Tongue (tissue), 3 donors: ENCODE measurements at places on chromosomes 12 and 14. TPM values are rescaled to one million over a fixed set of nuclear protein-coding genes. Genes with fewer than 3 reads are reported as not detected.

GALNT4 gene
- total RNA-seq, result 8.4 TPM

DNA sequence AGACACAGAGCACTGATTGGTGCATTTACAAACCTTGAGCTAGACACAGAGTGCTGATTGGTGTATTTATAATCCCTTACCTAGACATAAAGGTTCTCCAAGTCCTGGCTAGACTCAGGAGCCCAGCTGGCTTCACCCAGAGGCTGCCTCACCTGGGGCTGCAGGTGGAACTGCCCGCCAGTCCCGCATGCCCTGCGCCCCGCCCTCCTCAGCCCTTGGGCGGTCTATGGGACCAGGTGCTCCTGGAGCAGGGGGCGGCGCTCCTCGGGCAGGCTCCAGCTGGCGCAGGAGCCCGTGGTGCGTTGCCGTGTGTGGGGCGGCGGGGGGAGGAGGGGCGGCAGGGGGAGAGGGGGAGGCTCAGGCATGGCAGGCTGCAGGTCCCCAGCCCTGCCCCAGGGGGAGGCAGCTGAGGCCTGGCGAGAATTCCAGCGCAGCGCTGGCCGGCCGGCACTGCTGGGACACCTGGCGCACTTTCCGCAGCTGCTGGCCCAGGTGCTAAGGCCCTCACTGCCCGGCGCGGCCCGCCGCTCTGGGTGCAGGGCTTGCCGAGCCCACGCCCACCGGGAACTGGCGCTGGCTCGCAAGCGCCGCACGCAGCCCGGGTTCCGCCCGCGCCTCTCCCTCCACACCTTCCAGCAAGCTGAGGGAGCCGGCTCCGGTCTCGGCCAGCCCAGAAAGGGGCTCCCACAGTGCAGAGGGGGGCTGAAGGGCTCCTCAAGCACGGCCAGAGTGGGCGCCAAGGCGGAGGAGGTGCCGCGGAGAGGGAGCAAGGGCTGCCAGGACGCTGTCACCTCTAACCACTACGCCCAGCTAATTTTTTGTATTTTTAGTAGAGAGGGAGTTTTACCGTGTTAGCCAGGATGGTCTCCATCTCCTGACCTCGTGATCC is 3.1 kb upstream of the SLCO1B3 start:
- DNase-seq, result no peak

DNA sequence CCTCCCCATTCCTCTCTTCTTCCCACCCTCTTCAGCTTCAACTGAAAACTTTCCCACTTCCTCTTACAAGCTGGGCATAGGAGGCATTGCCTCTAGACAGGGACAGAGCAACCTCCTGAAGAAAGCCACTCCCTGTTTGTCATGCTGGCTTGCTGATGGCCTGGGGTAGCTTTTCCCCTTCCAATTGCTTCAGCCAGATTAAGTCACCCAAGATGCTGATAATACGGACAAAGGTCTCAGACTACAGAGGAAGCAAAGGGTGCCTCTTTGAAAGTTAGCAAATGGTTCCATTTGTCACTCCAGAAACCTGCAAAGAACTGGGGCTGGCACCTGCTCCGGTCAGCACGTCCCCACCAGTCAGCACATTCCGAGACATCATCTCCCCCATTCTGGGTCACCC is 6.0 kb downstream of the KRT2 start:
- no peak for DNase-seq

- peak; percentile 2 for DNase-seq
Measured at GRCh38 chr14:44462381-44462780, 44.7 kb downstream of the FSCB start.

DNA sequence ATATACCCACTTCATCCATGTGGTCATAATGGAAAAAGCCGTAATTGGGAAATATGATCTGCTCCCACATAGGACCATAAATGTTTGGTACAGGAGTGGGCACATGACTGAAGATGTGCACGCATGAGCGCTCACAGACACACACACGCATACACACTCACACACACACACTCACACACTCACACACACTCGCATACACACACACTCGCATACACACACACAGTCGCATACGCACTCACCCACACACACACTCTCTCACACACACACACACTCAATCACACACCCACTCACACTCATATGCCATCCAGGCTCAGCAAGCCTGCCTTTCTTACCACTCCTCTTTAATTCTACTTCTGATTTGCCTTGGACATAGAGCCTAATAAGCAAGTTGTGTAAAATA is 45.6 kb upstream of the EGLN3 start:
- no peak for DNase-seq

- no peak for DNase-seq
Measured at GRCh38 chr14:54829486-54830224, 73.0 kb downstream of the GCH1 start.

GRCh38 chr12:103930787-103931735 is 851 bp downstream of the HSP90B1 start:
- DNase-seq, result peak; percentile 60
